ENCODE measurements at places on chromosomes 7 and 10.

- no peak for DNase-seq
Observed at GRCh38 chr10:106577266-106577665, 587.2 kb downstream of the SORCS1 start.

DNA sequence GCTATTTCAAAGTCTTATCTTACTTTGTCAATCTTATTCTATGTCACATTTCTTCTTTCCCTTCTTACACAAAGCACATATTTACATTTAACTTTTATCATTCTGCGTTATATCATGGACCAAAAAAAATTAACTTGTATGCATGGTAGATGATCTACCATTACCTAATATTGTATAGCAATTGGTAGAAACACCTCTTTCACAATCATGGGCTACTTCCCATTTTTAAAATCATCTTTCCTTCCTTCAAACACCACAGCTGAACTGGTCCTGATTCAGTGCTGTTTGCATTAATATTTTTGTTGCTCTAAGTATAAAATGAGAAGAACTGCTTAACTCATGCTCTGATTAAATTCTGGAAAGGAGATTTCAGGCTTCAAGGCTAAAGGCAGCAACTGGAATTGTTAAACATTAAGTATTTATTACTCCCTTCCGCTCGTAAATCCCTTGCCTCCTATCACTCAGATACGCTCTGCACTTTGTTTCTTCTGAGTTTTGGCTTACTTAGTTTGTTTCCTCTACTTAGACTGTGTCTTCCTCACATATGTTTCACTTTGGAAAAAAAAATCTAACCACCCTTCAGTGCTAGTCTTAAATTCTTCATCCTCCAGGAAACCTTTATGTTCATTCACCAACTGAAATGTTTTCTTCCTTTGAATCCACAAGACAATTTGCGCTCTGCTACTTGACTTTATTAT, 901.4 kb downstream of the PCDH15 start:
- DNase-seq, result no peak

DNA sequence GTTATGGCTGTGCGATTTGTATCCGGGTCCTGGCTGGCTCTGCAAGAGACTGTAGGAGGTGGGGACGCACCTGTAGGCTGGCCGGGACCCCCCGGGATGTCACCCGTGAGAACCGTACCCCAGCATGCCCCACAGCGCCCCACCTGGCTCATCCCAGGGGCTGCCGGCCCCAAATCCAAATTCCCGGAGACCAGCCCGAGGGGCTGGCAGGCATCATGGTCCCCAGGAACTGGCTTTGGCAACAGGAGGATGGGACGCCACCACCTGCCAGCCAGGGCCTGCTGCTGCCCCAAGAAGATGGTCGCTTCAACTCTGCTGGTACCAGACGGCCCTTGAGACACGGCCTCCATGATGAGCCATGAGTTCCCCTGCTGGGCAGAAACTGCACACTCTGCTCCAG, 239.4 kb downstream of the ELFN1 start:
- no peak for DNase-seq

GRCh38 chr10:113235508-113235907, 285.5 kb downstream of the TCF7L2 start:
- DNase-seq, result no peak

DNA sequence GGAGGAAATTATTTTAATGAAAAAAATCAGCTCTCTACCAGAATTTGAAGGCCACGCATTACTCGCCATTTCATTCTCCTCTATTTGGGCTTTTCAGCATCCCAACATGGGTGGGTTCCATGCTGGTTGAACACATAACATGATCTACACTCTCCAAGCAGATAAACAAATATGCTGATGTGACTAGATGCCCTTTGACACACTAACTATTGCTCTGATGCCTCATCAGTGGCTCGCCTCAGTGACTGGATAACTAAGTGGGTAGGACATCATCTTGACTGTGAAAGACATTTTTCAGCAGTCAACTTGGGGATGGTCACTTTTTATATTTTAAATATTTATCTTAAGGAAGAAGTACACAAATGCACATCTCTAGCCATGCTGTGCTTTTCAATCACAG, 113.9 kb upstream of the LAMB4 start:
- no peak for DNase-seq

Measured in activated T-cell treated with anti-CD3 and anti-CD28 coated beads for 48 hours (primary cell).